ENCODE measurements at places on chromosomes 5 and 9.

DNA sequence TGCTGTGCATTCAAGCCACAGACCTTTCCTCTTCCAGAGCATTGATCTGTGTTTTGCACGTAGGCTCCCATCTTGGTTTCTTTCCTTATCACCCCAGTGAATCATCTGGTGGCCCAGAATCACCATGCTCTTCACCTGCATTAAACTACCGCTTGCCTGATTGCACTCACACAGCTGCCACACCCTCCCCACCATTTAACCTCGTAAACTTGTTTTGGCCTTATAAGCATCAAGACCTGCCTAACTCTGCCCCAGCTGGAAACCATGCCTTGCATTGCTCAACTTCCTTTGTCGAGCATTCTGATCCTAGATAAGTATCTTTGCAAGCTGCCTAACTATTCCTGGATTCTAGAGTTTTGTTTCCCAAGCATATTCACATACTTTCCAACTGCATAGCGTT lies 369.6 kb upstream of the SEMA6A start:
- DNase-seq, result no peak

DNA sequence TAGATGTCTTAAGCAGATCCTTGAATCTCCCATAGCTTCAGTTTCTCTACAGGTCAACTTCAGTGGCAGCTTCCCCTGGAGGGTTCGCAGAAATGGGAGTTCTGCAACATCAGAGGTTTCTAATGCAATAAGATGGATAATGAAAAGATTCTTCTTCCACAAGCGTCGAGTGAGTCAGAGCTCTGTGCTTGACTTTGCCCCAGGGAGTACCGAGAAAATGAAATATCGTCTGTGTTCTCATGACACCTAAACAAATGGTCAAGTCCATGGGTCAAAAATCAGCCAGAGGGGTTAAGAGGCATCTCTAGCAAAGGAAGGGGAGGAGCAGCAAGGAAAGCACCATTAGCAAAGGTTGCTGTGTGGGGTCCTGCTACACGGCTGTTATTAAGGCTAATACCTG lies 3.2 kb upstream of the ADRA1B start:
- DNase-seq, result peak; percentile 81

- peak; percentile 72 for DNase-seq
Observed at GRCh38 chr5:141001844-141002604, 35.7 kb downstream of the PCDHAC2 start.

DNA sequence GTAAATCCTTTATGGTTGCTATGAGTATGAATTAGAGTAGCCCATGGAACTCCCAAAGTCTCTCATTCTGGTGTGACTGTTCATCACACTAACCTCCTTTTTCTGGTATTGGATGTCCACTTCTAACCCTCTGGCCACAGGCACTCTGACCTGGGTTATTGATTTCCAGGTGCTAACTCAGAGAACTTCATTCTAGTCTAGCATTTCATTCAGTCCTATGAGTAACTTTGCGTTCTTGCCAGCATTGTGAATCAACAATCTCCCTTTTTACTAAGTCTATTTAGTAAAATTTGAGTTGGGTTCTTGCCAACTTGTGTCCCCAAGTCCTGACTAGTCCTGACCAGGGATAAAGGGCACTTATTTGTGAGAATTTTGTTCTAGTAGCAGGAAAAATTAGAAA lies 103.5 kb downstream of the SNX18 start:
- no peak for DNase-seq

GRCh38 chr5:159175547-159175946 lies 33.8 kb downstream of the RNF145 start:
- no peak for DNase-seq

GRCh38 chr9:19342947-19343346 lies 37.1 kb downstream of the RPS6 start:
- DNase-seq, result no peak

DNA sequence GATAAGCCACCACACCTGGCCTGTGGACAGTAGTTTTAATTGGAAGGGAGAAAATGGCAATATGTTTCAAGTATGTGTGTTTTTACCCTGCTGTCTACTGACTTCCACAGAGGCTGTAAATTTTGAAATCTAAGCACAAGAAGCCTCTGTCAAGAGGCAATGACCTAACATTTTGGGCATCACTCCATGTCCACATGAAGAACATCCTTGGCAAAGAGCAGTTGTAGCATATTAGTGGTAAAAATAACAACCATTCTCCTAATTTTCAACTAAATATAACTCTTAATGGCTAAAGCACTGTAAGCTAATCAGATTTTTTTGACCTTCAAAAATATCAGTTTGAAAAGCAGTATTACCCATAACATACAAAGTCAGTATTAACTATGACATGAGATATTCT lies 100.3 kb upstream of the APC start:
- DNase-seq, result no peak

DNA sequence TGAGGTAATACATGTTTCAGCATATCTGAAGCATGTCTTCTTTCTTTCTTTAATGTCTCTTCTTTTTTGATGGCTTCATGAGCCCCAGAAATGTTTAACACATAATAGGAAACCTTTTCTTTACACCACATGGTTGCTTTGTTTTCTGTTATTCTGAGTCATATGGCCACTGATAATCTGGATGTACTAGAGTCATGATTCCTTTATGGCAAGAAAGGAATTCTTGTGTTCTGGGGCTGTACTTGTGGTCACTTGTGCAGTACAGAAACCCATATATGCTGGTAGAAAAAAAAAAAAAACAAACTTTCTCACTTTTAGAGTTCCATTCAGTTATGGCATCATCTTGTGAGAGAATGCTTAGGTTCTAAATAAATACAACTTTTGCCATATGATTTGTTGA lies 1669.3 kb upstream of the CDH9 start:
- no peak for DNase-seq
